Activated T-cell treated with anti-CD3 and anti-CD28 coated beads for 48 hours (primary cell): ENCODE measurements at places on chromosomes 7 and 10.

- DNase-seq = no peak
Measured at GRCh38 chr10:17113889-17114540, 15.6 kb downstream of the CUBN start.

DNA sequence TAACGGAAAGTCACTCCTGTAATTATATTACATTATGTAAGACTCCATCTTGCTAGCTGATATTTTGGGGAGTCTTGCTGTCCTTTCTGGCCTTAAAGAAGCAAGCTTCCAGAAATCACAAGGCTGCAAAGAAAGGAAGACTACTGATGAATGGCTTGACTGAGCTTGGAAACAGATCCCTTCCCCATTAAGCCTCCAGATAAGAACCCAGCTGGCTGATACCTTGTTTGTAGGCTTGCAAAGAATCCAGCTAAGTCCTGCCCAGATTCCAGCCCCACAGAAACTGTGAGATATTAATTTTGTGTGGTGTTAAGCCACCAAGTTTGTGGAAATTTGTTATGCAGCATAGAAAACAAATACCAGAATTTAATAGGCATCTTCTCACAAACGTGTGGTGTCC is 49.9 kb upstream of the TMEM106B start:
- DNase-seq = no peak

DNA sequence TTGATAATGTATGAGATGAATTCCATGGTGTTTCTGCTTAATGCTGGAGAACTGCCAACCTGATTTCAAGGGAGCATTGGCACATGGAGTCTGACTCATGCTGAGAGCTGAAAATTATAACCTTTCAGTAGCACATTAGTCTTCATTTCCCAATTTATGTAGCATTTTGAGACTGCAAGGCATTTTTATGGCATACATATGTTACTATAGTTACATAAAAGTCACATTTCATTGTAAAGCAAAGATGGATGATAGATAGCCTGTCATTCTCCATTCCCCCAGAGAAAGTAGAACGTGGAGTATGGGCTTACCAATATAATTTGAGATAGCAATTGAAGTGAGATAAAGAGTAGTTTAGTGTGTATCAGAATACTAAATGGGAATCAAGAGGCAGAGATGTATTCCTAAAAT is 103.1 kb downstream of the SLC16A9 start:
- DNase-seq = no peak

- peak; percentile 61 for DNase-seq
Measured at GRCh38 chr7:101602484-101603241, 26.4 kb downstream of the MYL10 start.

GRCh38 chr10:97827702-97828291 is 21.8 kb upstream of the GOLGA7B start:
- DNase-seq = no peak

- no peak for DNase-seq
Measured at GRCh38 chr7:4960363-4960762, 1.4 kb upstream of the MMD2 start.

GRCh38 chr7:139099172-139099947 is 10.2 kb downstream of the ZC3HAV1 start:
- no peak for DNase-seq

DNA sequence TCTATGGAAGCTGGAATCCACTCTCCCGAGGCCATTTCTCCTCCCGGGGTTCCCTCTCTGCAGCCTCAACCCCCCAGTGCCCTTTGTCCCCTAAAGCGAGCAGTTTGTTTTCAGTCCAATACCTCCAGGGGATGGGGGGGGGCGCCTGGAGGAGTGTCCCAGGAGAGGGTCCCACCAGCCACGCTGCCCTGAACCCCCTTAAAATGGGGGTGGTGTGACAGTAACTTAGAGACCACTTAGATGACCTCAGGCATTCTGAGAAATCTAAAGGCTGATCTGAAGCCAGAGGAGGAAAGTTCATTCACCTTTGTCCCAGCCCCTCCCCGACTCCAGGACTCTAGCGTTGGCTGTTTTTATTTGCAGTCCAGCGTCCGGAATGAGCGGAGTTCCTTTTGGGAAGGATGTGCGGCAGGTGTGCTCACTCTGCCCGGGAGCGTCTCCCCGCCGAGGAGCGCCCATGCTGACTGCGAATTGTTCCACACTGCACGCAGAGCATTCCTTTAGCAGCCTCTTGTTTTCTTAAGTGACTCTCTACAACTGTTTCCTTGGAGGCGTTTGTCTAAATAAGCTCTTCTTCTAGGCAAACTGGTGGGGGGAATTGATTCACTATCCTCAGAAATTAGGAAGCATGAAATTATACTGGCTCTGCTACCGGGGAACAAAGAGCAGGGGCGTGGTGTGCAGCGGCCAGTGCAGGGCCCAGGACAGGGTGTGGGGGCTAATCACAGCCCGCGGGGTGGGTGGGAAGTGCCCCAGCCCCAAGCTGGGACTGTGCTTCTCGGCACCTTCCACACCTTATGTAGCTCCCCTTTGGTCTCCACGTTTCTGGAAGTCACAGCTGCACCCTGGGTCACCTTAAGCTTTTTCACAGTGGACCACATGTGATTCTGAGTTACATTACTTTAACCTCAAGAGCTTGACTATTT is 46.3 kb downstream of the SYPL1 start:
- no peak for DNase-seq

DNA sequence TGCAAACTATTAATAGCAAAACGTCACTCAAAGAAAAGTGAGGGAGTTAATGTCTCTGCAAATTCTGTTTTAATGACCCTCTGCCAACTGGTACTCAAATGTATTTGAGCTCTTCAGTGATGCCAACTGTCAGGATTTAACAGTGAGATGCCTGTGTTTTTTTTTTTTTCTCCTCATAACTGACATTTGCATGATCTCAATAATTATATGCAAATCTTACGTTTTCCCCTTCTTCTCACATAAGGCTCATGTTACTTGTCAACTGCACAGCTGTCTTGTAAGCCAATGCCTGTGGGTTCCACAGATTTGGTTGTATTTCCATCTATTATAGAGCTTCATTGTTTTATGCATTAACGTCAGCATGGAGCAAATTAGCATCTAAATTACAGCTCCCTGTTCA is 38.2 kb downstream of the PPP1R3A start:
- no peak for DNase-seq

GRCh38 chr10:97312897-97313296 is 6.2 kb upstream of the FRAT1 start:
- no peak for DNase-seq

GRCh38 chr7:123632808-123633207 is 22.9 kb upstream of the LMOD2 start:
- no peak for DNase-seq

GRCh38 chr7:132298790-132299189 is 277.5 kb downstream of the PLXNA4 start:
- no peak for DNase-seq

GRCh38 chr10:3896161-3896560 is 111.2 kb upstream of the KLF6 start:
- no peak for DNase-seq

DNA sequence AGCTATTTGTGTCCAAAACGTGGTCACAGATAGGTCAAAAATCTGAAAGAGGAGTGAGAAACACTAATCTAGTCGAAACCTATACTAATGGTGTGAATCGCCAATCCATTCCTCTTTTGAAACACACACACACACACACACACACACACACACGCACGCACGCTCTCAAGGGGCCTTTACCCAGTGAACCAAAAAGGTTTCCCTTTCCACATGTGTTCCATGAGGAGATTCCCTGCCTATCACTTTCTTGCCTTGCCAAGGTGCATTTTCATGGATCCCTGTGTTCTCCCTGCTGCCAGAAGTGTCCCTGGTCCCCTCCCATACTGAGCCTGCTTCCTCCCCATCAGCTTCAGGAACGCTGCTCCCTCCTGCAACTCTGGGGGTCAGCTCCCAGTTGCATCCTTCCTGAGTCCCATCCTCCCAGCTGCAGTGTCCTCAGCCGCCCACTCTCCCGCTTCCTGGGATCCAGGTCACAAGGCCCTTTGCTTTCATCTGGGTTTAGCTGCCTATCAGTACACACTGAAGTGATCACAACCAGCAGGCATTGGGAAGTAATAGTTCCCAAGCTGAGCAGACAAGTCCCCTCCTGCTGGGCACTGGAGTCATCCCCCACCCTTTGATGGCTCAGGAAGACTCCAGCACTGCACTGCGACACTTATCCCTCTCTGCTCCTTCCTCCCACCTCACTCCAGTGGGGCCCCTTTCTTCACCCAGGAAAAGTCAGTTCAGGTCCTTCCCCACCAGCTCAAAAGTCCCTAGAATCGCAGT is 49.2 kb upstream of the KCNMA1 start:
- no peak for DNase-seq

DNA sequence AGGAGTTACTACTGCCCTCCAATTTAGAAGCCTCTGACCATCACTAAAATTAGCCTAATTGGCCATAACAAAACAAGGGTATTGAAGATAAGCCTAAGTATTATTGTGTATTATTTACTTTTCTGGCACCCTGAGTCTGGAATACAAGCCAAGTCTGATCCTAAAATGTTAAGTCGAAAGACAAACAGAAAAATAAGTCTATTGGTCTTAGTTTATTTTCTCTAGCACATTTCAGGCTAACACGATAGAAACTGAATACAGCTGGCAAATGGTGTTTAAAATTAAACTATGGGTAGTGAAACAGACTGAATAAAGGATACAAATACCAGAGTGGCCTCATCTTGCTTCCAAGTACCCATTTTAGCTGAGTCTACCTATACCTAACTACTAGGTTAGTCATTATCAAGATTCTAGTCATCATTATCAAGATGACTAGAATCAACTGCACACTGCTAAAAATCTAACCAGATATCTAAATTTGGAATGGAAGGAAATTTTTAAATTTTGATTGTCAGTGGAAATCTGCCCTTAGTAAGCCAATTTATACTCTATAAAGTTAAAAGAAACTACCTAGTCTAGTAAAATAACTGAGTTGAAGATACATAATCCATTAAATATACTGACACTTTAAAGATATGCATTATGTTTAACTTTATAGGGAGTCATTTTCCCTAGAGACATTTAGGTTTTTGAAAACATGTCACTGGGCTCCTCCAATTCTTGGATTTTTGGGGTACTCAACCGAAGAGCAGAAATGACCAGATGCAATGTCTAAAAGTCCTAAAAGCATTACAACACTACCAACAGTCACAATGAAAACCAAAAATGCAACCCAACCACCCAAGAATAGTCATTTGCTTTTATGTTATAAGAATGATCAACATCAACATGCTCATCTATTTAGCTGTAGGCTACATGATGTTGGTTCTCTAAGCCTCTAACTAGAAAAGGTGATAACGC is 80.9 kb downstream of the NT5C2 start:
- no peak for DNase-seq

GRCh38 chr10:35993591-35994515 is 351.8 kb upstream of the FZD8 start:
- DNase-seq = no peak

DNA sequence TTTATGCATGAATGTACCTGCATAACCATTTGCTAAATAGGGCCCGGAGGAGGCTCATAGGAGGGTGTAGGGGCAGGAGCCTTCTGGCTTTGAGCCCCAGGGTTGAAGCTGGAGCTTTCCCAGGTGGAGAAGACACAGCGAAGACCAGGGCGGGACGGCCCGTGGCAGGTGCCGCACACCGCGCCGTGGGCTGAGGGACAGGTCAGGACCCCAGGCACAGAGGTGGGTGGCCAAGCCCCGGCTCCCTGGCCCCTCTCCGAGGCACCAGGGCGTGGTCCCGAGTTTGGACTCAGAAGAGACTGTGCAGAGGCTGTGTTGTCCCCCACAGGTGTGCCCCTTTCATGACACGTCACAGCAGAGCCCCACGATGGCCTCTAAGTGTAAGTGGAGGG is 56.5 kb downstream of the PWWP2B start:
- DNase-seq = no peak

- no peak for DNase-seq
Measured at GRCh38 chr7:114649689-114650088, 235.1 kb downstream of the FOXP2 start.

- DNase-seq = no peak
Measured at GRCh38 chr7:24492576-24492975, 80.7 kb upstream of the PALS2 start.
